Hepatic stellate cell (primary cell): ENCODE measurements at places on chromosomes 12 and 14.

DNA sequence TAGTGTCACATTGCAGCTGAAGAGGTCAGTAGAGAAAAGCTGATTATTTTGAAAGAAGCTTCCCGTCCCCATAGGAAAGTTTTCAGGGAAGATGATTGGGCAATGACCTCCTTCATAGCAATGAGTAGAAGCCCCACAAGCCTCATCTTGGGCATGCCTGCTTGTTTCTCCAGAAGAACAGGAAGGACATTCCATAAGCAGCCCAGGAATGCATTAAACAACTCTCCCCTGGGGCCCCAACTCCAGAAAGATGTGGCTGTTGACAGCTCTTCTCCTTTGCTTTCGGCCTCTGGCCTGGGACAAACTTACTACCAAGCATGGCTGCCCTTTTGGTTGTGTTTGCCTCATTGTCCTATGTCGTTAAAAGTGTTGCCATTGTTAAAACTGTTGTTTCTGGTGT, 5.7 kb upstream of the VDR start:
- peak; percentile 60 for DNase-seq

- no peak for DNase-seq
Measured at GRCh38 chr14:54621686-54622085, 54.8 kb downstream of the SAMD4A start.

GRCh38 chr14:75568791-75569190, 9.6 kb upstream of the FLVCR2 start:
- DNase-seq, result no peak

DNA sequence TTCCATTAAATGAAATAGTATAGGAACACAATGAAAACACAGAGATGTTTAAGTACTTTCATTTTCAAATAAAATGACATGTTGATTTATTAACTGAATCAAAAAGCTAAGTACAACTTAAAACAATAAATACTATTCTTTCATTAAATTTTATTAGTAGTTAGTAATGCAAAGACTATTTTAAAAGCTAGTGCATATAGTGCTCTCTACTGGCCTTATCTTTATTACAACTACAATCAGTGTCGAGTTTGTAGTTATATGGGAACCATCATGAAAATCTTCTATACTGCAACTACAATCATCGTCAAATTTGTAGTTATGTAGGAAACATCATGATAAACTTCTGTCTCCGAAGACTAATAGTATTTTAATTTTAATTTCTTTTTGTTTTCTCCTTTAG, 8.9 kb upstream of the LIN7A start:
- no peak for DNase-seq

DNA sequence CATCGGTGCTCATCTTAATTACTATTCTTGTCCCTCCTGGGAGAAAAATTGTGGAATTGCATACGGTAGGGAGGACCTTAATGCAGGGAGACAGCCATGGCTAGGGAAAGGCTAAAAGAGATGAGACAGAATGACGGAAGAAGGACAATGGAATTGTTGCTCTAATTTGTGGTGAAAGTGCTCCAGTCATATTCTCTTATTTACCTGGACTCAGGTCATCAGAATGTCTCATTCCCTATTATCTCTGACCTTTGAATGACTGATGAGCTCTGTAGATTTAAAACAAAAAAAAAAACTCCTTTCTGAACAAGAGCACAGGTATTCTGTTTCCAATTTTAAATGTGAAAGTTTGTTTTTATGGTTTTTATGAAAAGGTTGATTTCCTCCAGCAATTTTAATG, 8.6 kb upstream of the EPS8 start:
- no peak for DNase-seq
